ENCODE measurements at places on chromosomes 1 and 21. TPM values are rescaled to one million over a fixed set of nuclear protein-coding genes. Genes with fewer than 3 reads are reported as not detected.

NKAIN1 gene
- total RNA-seq = 20.9 TPM

TNFRSF25 gene
- 4.6 TPM for total RNA-seq

S100A8 gene
- not detected for total RNA-seq

CRYBG2 gene
- total RNA-seq = not detected

LRRIQ3 gene
- total RNA-seq = 0.81 TPM

GJA4 gene
- not detected for total RNA-seq

PM20D1 gene
- not detected for total RNA-seq

FCRLB gene
- total RNA-seq = 6.2 TPM

ASPM gene
- total RNA-seq = 64.3 TPM

SLC35A3 gene
- 17.8 TPM for total RNA-seq

Data from SJCRH30 (cell line).